ENCODE measurements at places on chromosomes 13 and 19. TPM values are rescaled to one million over a fixed set of nuclear protein-coding genes. Genes with fewer than 3 reads are reported as not detected.

DNA sequence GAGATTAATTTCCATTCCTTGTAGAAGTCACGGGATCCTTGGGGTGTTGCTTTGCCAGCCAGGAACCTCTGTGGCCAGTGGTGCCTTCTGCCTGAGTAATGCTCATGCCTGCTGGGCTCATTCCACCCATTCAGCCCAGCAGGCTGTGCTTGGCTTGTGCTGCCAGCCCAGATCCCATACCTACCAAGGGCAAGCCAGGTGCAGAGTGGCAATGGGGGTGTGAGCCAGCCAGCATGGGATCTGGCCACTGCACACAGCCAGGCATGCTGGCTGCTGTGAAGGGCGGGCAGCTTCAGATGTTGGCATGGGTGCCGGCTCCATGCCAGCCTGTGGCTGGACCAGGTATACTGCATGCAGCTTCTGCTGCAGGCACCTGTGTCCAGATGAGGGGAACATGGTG, 42.5 kb downstream of the WDFY2 start:
- peak overlapping the region; percentile 82 for H3K27ac ChIP-seq
- no peaks in the 10 kb centered on the region for H3K36me3 ChIP-seq
- H3K27me3 ChIP-seq, result no peaks in the 10 kb centered on the region
- peaks cover 83% of the 10 kb centered on the region for H3K4me1 ChIP-seq
- H3K4me3 ChIP-seq, result no peak overlapping the region
- no peak for DNase-seq

STXBP2 gene
- 11.6 TPM for total RNA-seq

DNA sequence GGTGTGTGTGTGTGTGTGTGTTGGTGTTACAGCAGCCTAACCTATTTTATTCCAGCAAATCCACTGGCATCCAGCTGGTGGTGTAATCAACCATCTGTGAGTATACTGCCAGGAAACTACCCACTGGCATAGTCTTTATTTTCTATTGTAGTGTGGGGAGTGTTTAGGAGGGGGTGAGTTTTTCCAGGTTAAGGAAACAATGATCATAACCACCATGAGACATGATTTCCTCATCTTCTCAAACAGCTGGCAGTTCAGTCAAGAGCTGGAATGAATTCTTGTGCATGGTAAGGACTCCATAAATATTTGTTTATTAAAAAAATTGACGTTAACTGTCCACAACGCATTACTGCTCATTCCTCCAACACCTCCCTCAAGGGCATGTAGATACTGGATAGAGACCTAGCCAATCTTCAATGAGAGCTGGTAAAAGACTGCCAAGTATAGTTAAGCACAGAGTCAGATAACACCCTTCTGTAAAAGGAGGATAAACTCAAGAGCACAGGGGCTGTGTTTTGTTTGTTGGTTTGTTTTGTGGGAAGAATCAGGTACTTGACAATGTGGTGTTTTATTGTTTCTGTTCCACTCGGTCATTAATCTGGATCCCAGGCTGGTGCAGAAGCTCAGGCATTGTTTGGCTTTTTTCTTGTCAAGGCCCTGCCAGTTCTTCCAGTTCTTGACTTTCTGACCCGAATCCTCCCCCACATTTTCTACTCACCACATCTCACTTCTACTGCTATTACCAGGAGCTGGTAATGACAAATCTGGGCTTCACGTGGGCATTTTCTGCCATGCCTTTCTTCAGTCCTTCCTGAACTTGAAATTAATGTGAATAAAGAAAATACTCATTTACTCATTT, 31.6 kb upstream of the SLC46A3 start:
- DNase-seq, result peak; percentile 23
- H3K4me3 ChIP-seq, result no peak overlapping the region
- H3K27me3 ChIP-seq, result no peaks in the 10 kb centered on the region
- H3K4me1 ChIP-seq, result peaks cover 65% of the 10 kb centered on the region
- H3K27ac ChIP-seq, result peak overlapping the region; percentile 37

ATP1A3 gene
- not detected for total RNA-seq

- peaks cover 83% of the 10 kb centered on the region for H3K27me3 ChIP-seq
- no peak overlapping the region for H3K27ac ChIP-seq
- DNase-seq, result no peak
- H3K4me3 ChIP-seq, result no peak overlapping the region
Measured at GRCh38 chr13:111095031-111095840, 19.9 kb upstream of the ARHGEF7 start.

DNA sequence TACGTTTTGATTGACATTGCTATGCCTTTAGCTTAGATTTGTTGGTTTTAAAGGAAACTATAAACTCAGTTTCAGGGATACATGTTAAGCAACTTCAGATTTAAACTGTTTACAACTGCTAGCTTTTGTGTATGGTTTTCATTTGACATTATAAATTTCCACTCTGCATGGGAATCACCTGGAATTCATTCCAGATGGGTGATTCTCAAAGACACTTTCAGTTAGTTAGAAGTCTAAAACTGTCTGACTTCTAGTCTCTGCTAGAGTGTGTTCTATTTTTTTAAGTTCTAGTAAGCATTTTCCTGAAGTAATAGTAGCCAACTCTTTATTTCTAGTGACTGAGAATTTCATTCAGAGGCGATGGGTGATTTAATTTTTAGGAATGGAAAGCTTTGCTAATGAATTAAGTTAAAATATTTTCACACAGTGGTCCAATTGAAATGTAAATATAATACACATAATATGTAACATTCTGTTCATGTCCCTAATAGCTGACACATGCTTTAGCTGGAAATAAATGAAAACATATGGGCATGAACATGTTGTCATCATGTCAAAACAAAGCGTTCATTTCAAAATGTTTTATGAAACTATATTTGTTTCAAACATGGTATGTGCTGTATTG, 58.3 kb upstream of the CSNK1A1L start:
- H3K27me3 ChIP-seq, result no peaks in the 10 kb centered on the region
- peaks cover 22% of the 10 kb centered on the region for H3K4me1 ChIP-seq
- H3K36me3 ChIP-seq, result peaks cover 17% of the 10 kb centered on the region
- DNase-seq, result no peak
- no peak overlapping the region for H3K4me3 ChIP-seq

LMTK3 gene
- total RNA-seq, result 0.39 TPM

- peak; percentile 95 for DNase-seq
- H3K27me3 ChIP-seq, result no peaks in the 10 kb centered on the region
- no peak overlapping the region for H3K27ac ChIP-seq
Measured at GRCh38 chr19:49987159-49987698, 26.3 kb upstream of the SIGLEC11 start.

All from osteocyte (in vitro differentiated cells).